Endothelial cell (in vitro differentiated cells): ENCODE measurements at places on chromosomes 5 and 9.
A peak's percentile ranks its signal among the peaks of the same experiment; 100 is the strongest.

GRCh38 chr5:10339058-10339811 is 14.3 kb upstream of the MARCHF6 start:
- DNase-seq = no peak

DNA sequence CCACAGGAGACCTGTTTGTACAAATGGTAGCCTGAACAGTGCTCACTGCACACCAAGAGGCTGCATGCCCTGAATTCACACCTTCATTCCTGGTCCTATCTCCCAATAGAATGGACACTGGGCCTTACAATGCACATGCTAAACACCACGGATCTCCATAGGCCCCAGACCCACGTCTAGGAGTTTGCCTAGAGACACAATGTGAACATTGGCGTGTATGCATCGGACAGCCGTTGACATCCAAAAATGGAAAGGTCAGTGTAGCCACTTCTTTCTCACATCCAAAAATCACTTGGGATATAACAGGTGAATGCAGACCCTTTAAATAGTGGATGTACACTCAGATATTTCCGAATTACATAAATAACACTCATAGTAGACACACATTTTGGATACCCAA is 927 bp downstream of the PAX5 start:
- DNase-seq = no peak

- peak; percentile 52 for DNase-seq
Observed at GRCh38 chr5:125227333-125228095, 481.1 kb upstream of the ZNF608 start.

- no peak for DNase-seq
Observed at GRCh38 chr9:109011231-109011671, 2.0 kb downstream of the CTNNAL1 start.

GRCh38 chr9:96009690-96010472 is 134.4 kb downstream of the ERCC6L2 start:
- DNase-seq = no peak

DNA sequence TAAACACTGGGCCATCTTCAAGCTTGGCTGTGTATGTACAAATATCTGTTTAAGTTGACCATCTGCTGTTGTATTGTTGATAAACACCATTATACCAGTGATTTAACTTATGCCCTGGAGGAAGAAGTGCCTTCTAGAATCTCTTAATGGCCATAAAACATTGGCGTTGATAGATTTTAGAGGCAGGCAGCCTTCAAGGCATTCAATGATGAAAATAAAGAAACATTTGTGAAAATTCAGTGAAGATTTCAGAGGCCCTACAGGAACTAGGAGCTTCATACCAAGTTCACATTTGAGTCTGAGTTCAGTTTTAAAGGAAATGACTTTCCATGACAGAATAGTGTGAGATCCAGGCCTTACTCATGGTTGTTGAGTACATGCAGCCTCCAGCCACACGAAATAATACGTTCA is 52.2 kb downstream of the MAP1B start:
- no peak for DNase-seq

- no peak for DNase-seq
Observed at GRCh38 chr9:6923086-6923485, 165.3 kb downstream of the KDM4C start.

GRCh38 chr5:3307982-3308621 is 287.5 kb upstream of the IRX1 start:
- DNase-seq = no peak

GRCh38 chr5:171610686-171611085 is 174.9 kb upstream of the SMIM23 start:
- DNase-seq = no peak

DNA sequence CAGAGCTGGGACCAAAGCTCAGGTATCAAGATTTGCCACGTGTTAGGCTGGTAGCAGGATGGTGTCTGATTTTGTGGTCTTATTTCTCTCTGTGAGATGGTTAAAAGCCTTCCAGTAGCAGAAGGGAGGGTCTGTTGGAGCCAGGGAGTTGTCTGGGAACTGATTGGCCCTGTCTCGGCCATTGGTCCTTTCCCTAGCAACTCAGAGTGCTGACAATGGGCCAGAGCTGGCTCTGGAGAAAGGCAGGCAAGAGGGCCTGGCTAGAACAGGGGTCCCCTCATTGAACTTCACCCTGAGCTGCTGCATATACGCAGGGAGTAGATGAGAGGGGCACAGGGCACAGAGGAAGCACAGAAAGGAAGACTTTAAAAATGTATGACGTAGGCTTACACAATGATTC is 92.8 kb downstream of the PSD2 start:
- DNase-seq = no peak

DNA sequence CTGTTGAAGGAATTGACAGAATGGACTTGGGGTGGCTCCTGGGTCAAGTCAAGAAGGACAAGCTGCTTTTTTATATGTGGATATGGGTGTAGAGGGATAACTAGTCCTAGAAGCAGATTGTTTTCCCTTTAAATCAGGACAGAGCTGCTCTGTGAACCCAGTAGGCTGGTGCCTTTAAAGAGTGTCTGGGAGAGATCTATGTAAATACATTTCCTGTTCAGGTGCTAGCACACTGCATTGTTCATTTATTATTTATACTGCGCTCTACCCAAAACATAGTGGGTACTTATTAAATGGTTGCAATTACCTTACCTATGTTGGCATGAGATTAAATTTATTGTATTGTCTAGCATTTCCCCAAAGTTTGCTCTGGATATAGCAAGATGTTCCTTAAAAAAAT is 86.6 kb upstream of the EQTN start:
- DNase-seq = no peak

DNA sequence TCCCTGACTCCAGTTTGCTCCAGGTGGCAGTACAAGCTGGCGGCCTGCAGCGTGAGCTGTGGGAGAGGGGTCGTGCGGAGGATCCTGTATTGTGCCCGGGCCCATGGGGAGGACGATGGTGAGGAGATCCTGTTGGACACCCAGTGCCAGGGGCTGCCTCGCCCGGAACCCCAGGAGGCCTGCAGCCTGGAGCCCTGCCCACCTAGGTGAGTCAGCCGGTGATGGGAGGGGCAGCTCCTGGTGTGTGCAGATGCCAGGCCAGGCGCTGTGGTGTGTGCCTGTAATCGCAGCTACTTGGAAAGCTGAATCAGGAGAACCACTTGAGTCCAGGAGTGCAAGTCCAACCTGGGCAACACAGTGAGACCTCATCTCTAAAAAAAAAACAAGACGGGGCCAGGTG is 10.0 kb upstream of the CACFD1 start:
- no peak for DNase-seq

DNA sequence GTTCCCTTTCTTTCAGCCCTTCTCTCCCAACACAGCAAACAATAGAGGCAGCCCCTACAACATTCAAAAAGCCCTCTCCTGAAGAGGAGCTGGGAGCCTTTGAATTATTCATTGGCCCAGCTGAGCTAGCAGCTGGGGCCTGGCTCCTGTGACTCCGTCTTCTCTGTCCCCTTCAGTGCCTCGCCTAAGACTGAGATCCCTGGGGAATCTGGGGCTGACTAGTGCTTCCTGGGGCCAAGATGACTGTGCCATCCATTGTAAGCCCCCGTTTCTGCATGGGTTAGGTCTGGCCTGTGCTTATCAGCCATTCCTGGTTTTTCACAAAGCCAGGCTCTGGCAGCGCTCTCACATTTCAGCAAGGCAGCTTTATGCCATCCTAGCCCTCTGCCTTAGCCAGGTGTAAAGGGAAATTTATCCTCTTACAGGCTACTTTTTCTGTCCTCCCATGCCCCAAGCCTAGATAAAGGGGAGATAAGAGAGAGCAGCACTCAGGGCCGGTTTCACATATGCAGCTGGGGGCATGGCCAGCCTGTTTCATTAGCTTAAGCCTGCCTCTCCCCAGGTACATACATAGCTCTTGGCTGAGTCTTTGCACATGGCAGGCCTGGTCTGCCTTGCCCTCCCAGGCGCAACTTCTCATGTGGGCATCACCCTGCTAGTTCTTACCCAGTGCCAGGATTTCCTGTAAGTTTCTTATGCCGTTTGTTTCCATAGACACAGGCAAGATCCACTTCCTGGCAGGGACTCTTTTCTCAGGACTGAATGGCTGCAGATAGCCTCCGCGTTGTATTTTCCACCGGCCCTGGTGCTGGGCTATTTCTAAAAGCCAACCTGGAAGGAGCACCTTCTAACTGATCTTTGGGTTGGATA is 15.8 kb downstream of the PTPA start:
- DNase-seq = no peak

DNA sequence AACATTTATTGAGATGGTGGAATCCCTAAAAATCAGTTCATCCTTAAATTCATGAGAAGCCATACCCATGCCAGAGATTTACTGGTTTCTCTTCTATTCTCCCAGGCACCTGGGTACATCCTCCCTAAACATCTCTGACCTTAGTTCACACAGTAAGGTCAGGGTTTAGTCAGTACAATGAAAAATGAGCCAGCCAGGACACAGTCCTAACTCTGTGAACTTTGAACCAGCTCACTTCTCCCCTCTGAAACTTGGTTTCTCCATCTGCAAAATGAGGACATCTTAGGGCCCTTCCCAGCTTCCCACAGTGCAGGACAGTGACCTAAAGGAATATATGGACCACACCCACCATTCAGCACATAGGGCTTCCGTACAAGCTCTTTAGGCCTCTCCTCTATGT is 1.9 kb downstream of the NOP16 start:
- DNase-seq = no peak

DNA sequence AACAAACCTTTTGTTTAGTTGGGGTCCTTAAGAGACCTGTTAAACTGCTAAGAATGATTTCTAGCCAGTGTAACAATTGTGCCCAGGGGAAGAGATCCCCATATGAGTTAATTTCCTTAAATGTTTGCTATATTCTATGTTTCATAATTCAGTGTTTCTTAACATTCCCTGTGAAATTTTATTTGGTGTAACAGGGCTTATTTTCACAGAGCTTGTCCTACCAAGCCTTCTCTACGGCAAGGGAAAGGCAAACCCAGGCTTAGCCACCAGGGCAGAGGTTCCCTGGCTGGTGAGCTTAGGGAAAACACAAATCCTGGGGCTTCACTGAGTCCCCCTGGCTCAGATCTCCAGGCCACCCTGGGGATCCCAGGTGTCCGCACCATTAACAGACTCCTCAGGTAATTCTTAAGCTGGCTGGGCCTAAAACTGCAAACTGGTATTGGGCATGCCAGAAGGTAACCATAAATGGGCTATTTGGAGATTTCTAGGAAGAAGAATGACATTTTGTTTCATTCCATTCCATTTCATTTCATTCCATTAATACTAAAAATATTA is 17.0 kb upstream of the LCP2 start:
- no peak for DNase-seq
